ENCODE measurements at places on chromosomes 5 and 9.

- DNase-seq, result no peak
These were observed 71.0 kb downstream of the INVS start for GRCh38 chr9:100170085-100170484.

GRCh38 chr9:70060883-70061507 is 17.3 kb downstream of the MAMDC2 start:
- DNase-seq, result no peak

DNA sequence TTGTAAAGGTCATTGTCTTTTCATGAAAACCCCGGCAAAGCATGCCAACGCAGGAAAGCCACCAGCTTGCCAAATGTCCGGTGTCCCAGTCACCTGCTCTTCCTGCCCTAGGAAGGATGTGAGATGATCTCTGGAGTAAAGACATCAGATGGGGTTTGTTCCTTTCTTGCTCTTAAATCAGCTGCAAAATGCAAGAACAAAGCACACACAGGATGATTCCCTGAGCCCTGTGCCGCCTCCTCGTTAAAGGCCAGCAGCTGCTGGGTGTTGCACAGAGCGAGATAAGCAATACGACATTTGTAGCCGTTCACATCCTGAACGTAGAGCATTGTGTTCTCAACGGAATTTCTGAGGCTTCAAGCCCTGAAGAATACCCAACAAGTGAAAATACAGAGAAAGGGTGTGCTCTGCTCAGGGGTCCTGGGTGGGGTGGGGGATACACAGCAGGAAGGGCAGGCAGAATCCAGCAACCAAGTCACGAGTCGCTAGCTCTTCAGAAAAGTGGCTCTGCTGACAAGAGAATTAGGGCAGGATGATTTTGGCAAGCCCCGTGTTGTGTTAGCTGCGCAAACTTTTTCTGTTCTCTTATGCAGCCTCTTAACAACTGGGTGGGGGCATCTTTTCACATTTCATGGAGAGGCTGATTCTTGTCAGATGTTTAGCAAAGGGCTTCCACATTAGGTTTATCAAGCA is 229.2 kb upstream of the MAP3K1 start:
- DNase-seq, result no peak

DNA sequence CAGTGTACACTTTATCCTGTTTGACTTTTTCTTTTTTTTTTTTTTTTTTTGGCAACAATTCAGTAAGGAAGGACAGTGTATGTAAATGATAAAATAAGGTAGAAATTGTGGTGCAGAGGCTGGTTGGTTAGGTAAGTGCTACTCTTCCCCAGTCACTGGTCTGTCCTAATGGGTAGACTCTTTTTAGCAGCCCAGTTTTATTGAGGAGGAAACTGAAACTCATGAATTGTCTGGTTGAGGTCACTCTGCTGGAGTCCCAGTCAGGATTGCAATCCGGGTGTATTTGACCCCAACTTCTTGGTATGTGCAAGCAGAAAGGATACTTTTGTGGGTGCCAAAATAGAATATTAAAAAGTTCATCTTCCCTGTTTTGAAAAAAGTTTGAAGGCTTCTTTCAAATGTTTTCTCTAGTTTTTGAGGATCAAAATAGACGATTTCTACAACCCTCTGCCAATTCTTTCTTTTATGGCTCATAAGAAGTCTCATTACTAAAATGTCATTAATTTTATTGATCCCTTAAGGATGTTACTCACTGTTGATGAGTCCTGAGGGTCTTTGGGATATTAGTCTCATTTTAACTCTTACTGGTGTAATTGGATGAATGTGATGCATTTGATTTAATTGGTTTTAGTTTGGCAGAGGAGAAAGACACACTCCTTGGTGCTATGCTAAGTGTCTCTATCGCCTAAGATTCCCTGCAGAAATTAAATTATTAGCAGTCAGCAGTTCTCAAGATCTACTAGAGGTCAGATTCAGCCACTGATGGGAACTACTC is 171.9 kb downstream of the KDM4C start:
- no peak for DNase-seq

DNA sequence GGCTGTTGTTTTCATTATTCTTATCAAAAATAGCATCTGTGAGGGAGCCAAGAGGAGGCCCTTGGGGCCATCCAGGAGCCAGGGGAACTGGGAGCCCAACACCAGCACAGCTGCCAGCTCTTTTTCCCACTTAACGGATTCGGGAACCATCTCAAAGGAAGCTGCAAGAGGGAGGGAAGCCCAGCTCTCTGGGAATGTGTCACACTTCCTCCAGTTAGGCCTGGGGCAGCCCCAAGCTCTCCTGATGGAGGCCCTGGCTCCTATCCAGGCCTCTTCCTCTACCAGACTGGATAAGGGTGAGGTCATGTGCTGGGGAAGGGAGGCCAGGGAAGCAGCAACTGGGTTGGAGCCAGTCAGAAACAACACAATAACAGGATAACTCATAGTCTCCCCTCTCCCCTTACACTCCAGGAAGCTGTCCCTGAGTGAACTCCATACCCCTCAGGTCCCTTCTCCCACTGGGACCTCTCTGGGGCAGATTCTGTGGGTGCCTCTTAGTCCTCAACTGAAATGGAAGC is 12.7 kb downstream of the CSF2 start:
- DNase-seq, result no peak

GRCh38 chr9:125881042-125881441 is 133.9 kb downstream of the PBX3 start:
- no peak for DNase-seq

GRCh38 chr5:76025069-76025468 is 58.1 kb upstream of the SV2C start:
- DNase-seq, result no peak

DNA sequence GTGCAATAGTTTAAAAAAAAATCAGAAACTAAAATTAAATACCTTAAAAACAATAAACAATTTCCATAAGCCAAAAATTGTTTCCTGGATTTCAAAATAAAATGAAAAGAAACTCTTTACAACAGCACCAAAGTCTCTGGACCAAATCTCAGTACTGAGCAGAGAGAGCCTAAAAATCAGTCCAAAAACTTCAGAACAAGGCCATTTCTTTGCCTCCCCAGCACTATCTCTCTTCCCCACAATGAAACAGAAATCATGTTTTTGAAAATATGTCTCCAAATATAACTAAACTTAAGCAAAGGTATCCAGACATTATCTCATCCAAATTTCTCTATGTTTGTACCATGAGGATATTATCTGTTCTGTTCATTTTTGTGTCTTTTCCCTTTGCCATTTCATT is 1.0 kb downstream of the FREM1 start:
- no peak for DNase-seq

GRCh38 chr9:20664501-20664900 is 19.6 kb upstream of the FOCAD start:
- DNase-seq, result no peak

DNA sequence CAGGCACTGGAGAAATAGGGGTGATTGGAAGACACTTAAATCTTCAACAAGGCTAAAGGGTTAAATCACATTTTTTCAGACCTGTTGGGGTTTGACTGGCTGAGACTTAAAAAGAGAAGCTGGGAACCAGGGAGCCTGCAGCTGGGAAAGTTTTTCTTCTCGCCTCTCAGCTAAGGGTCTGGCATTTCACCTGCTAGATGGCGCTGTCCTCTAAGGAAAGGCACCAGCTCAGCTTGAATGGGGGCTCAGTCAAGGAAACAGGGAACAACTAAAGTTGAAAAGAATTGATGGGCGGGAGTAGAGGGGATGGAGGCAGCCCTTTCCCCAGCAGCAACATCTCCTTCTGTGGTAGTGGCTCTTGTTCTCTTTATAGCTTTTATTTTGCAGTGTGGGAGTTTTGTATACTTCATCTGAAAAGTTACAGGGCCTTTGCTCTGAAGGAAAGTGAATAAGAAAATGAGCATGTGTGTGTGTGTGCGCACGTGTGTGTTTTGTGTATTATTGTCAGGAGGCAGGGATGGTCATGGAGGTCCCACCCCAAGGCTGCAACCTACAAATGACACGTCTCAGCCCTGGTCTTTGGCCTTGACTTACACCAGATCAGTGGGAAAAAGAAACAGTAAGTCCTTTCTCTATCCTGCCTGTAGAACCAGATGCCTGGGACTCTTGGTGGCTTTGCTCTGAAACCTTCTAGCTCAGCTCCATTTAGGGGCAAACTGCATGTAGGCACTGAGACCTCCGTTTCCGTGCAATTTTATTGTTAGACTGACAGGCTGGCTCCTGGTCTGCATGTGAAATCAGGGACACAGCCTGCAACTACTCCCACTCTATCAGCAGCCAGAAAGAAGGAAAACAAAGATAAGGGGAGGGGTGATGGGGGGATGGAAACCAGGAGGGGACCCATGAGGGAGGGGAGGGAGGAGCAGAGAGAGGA is 316.2 kb upstream of the CLINT1 start:
- DNase-seq, result no peak

DNA sequence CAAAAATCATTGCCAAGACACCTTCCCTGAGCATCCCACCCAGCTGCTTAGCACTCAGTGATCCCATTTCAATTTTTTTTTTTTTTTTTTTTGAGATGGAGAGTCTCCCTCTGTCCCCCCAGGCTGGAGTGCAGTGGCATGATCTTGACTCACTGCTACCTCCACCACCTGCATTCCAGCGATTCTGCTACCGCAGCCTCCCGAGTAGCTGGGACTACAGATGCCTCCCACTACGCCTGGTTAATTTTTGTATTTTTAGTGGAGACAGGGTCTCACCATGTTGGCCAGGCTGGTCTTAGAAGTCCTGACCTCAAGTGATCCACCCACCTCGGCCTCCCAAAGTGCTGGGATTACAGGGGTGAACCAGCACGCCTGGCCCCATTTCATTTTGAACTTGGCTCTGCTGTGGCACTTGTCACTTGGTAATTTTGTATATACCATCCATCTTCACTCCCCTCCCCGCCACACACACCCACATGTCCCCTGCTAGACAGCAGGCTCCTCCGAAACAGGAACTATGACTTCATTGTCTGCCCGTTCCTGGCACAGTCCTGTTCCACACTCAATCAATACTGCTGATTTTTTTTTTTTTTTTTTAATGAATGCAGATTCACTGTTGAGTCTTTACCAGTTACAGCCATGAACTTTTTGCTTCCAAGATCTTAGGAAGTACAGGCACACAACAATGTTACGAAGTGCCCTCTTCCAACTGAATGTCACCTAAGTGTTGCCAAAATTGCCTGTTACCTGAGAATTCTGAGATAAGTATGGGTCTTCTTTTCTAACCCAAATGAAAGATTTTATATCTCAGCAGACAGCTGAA is 17.3 kb upstream of the ZBTB34 start:
- DNase-seq, result no peak

GRCh38 chr5:131877873-131878272 is 67.6 kb downstream of the MEIKIN start:
- DNase-seq, result no peak

DNA sequence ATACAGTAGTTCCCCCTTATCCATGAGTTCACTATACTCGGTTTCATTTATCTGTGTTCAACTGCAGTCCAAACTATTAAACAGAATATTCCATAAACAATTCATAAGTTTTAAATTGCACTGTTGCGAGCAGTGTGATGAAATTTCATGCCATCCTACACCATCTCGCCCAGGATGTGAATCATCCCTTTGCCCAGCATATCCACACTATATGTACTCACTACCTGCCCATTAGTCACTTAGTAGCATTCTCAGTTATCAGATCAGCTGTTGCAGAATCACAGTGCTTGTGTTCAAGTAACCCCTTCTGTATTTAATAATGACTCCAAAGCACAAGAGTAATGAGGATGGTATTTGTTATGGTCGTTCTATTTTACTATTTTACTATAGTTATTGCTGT is 51.5 kb downstream of the SHOC1 start:
- DNase-seq, result no peak

- no peak for DNase-seq
These were observed 29.7 kb downstream of the PCA3 start for GRCh38 chr9:76793784-76794431.

GRCh38 chr5:146426305-146426704 is 20.8 kb upstream of the TCERG1 start:
- no peak for DNase-seq

- DNase-seq, result no peak
These were observed 10.4 kb upstream of the APTX start for GRCh38 chr9:33011831-33012230.

DNA sequence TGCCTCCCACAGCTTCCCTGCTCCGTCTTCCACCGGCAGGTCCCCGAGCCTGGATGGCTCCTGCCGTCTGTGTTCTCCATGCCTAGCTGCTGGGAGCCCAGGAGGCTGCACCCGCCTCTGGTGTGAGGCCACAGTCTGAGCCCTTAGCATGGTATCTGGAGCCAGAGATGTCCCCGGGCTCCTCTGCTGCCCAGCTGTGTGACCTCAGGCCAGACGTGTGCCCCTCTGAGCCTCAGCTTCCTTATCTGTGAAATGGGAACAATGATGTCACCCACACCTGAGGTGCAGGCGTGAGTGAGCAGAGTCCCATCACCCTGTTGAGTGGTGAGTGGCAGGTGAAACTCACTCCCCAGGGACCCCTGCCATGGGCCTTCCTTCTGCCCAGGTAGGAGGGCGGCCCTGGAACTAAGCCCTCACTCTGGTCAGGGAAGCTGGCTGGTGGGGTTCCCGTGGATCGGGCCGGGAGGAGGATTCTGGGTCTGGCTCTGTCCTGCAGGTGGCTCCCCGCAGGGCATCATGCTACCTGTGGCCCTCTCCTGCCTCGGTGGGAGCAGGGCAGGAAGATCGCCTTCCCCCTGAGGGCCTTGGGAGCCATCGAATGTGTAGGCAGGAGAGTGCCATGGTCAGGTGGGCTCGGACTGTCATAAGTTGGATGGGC is 239.0 kb downstream of the PBX3 start:
- no peak for DNase-seq

DNA sequence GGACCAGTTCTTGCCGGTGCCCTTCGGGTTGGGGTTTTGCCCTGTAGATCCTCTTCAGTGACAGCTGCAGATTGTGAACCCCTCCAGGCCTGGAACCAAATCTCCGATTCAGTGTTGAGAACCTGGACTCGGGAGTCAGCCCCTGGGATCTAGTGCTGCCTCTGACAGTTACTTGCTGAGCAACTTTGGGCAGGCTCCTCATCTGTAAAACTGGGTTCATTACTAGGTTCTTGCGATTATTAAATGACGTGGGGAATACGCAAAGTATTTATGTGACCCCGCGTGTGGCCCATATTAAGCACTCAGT is 600 bp downstream of the ERCC6L2 start:
- no peak for DNase-seq

GRCh38 chr9:2790466-2790865 is 53.4 kb downstream of the PUM3 start:
- DNase-seq, result no peak

DNA sequence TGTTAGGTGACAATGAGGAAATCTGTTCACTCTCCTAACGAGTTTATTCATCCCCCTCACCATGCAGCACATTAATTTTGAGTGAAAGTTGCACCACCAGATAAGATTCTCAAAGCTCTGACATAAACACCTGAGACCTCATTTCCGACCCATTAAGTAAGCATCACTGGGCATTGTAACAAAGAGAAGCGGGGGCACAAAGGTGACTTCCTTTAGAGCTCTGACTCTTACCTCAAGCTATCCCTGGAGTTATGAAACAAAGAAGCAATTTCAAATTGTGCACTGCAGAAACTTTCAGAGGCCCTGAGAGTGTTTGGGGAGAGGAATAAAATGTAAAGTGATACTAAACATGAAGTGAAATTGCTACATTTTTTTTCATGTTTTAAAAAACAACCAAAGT is 29.5 kb downstream of the C5orf15 start:
- no peak for DNase-seq

GRCh38 chr9:128143525-128144238 is 5.6 kb upstream of the LCN2 start:
- no peak for DNase-seq
